ENCODE measurements at places on chromosomes 2 and 18.

DNA sequence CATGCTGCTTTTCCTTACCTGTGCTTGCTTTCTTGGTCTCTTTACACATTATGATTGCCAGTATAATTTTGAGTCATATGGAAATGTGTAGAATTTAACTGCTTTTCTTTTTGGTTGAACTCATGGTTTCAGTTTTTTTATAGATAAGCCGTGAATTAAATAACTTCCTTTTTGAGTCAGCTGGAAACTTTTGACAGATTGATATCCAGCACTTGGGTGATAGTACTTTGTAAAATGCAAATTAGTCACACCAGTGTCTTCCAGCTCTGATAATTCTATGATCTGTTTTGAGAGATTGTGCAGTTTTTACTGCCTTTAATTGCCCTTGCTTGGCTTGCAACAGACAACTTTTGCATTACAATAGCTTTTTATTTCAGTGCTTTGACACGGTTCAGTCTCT lies 86.4 kb downstream of the NCOA1 start:
- DNase-seq = no peak

- no peak for DNase-seq
Observed at GRCh38 chr2:137964066-137964858, at the start of gene HNMT. Gene HNMT, plus strand, starts transcription at chr2:137964473. Its CDS starts 19 bp downstream, at chr2:137964492.

DNA sequence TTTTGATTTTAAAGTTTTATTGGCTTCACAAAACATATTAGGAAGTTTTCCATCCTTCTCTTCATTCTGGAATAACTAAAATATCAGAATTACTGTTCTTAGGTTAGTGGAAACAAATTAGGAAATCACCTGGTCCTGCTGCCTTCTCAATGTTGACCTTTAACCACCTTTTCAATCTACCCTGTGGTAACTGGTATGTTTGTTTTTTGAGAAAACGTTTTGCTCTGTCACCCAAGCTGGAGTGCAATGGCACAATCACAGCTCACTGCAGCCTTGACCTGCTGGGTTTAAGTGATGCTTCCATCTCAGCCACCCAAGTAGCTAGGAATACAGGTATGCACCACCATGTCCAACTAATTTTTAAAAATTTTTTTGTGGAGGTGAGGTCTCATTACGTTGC lies 28.4 kb downstream of the ACYP2 start:
- no peak for DNase-seq

GRCh38 chr18:75226956-75227316 lies 16.3 kb downstream of the TSHZ1 start:
- DNase-seq = no peak

DNA sequence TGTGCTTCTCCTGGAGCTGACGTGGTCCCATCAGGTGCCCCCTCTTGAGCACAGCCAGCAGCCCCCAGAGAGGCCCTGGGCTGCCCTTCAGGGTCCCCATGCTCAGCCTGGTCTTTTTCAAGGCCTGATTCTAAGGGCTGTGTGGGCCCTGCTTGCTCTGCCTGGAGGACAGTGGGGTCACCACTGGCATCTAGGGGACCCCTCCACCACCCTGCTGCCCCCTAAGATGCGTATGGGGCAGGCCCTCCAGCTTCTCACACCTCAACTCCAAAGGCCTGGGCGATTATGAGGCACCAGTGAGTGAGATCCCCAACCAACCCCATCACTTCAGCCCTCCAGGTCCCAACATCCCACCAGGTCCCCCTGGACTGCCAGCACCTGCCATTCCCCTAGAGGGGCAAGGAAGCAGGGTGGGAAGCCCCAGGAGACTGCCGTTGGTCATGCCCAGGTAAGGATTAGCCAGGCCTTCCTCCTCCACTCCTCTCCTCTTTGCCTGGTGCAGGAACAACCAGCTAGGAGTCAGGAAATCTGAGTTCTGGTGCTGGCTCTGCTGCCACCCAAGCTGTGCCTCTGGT lies 114.4 kb downstream of the SMAD7 start:
- no peak for DNase-seq

DNA sequence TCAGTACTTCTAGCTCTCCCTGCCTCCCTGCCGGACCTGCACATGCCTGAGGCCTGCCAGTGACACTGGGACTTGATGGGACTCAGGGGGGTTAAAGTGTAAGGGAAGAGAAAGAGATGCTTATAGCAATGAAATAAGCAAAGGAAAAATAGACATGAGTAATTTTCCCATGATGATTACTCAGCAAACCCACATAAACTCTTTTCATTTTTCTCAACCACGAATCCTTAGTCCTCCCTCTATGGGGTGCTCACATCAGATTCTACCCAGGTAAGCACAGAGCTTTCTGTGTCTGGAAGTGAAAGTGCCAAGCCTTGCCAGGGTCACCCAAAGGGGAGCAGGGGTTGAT lies 44.8 kb upstream of the ANKRD62 start:
- DNase-seq = no peak

DNA sequence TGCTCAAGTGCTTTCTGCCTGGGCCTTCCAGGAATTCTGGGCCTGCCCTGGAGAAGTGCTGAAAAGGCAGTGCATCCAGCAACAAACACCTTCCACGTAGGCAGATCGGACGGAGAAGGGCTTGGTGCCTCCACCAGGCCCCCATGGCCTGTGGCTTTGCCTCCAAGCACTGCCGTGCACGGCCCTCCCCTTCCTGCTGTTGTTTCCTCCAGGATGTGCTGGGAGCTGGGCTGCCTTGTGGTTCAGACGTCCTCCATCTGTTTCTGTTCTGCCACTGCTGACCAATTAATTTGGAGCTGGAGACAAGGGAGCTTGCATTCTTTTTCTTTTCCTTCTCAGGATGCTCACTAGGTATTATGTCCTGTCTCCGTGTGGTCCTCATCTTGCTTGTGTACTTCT lies 197.0 kb downstream of the HRH4 start:
- no peak for DNase-seq

- DNase-seq = no peak
Observed at GRCh38 chr18:44741085-44741484, 60.4 kb downstream of the SETBP1 start.

DNA sequence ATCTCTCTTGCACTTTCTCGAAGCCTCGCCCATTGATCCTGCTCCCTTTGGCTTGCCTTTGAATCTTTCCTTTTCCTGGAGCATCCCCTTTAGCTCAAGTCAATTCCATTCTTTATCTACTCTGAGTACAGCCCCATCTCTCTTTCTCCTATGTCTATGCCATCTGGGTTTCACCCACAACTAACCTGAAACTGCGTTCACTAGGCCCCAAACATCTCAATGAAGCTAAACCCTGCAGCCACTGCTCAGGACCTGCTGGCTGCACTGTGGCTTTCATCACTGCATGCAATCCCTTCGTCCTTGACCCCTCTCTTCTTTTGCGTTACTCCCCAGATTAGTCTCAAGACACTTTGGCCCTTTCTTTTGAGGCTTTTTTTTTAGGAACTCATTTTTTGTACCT lies 81.6 kb upstream of the CYRIA start:
- DNase-seq = no peak

GRCh38 chr2:118979152-118979861 lies 37.3 kb downstream of the MARCO start:
- DNase-seq = no peak

GRCh38 chr2:12262681-12263436 lies 453.9 kb upstream of the TRIB2 start:
- no peak for DNase-seq

DNA sequence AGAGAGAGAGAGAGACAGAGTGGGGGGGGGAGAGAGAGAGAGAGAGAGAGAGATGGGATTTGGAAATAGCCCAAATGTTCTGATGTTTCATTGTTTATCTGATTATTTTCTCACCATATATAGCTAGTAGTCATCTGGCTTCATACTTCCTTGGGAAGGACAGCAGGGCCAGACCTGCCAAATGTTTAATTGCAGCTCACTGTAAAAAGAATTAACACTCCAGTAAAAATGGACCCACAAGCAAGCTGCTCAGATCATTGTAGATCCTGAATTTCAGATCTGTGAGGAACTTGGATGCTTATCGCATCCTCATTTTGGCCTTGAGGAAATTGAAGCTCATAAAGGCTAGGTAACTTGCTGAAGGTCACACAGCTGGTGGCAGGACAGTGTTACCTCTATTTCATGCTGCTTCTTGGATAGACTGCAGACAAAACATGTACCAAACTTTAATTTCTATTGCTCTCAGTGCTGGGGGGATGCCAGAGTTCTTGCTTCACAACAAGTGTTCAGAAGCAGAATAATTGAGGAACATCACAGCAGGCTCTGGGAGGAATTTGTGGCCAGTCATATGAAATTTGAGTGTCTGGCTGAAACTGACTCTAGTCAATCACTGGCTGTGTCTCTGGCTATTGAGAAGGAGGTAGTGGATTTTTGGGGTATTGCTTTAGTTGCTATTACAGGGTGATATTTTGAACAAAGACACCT lies 223.5 kb downstream of the PIK3C3 start:
- DNase-seq = no peak

- no peak for DNase-seq
Observed at GRCh38 chr2:70670626-70671025, 97.4 kb downstream of the ADD2 start.

- DNase-seq = no peak
Observed at GRCh38 chr2:231425291-231425810, 29.8 kb downstream of the B3GNT7 start.

DNA sequence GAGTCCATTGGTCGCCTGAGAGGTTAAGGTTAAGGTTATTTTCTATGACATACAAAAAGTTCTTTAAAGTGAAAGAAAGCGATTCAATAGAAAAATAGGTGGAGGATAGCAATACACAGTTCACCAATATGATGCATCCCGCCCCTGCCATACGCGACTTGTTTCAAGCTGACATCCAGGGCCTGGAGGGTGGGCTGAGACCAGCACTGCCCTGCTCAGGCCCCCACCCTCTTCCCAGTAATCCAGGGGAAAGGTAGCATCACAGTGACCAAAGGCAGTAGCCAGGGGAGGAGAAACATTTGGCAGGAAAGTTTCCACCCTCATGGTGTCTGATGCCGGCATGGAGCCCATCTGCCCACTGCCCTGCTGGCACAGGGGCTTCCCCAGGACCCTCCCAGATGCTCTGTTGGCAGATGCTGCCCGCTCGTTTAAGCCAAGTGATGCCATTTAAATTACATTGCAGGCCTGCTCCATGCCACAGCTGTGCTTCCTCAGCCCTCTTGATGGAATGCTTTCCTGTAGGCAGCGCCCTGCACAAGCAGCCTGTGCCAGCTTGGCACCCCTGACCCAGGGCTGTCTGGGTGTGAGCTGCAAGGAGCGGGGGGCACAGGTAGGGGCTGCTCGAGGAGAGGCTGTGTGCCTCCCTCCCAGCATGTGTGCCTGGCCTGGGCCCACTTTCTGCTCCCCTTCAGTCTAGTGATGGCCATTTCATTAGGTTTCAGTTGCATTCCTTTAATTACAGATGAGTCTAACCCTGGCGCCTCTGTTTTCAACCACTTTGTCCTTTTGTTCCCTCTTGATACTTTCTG lies 10.7 kb upstream of the ANO7 start:
- no peak for DNase-seq

DNA sequence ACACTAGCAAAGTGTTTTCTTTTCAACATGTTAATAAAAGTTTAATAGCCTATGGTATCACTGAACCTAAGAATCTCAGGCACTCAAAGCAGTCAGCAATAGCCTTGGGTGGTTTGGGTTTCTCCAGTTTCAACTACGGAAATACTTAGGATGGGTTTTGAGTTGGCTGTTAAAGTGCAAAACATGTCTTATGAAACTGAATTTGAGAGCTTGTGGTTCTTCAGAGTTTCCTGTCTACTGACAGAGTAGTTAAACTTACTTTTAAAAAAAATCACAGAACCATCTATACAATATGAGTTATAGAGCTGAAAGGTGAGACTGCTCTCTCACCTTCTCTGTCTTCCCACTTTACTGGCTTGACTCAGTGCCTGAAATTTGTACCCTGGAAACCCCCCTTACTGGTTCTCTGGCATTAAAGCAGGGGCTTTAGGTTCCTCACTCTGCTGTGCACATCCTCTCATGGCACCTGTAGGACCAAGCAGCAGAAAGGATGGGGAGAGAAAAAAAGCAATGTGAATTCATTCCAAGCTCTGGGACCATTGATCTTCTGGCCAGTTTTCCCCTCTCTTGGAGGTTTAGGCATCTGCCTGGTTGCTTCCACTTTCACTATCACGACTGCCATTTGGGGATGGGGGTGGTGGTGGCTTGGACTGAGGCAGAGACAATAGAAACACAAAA lies 18.1 kb downstream of the CCDC141 start:
- DNase-seq = peak; percentile 29

DNA sequence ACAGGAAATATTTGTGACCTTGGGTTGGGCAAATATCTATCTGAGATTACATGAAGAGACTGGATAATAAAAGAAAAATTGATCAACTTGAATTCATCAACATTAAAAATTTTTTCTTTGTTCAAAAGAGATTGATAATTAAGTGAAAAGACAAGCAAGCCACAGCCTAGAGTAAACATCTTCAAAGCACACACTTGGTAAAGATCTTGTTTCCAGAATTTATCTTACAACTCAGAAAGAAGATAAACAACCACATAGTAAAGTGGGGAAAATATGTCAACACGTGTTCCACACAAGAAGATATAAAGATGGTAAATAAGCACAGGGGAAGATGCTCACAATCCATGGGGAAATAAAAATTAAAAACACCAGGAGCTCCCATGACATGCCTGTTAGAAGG lies 195.9 kb downstream of the SOX11 start:
- DNase-seq = no peak

- no peak for DNase-seq
Observed at GRCh38 chr2:88024509-88024908, 8.2 kb upstream of the RNU2-63P start.

- no peak for DNase-seq
Observed at GRCh38 chr2:164014068-164014731, 278.4 kb upstream of the FIGN start.

DNA sequence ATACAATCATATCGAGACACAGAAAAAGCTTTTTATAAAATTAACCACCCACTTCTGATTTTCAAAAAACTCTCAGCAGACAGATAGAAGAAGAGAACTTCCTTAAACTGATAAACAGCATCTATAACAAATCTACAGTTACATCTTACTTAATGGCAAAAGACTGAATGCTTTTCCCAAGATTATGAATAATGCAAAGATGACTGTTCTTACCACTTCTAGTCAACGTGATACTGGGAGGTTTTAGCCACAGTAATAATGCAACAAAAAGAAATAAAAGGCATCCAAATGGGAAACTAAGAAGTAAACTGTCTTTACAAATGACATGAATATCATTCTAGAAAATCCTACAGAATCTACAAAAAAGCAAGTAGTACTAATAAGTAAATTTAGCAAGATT lies 58.0 kb upstream of the TMEM247 start:
- no peak for DNase-seq

- no peak for DNase-seq
Observed at GRCh38 chr2:11393711-11394236, 49.3 kb upstream of the ROCK2 start.

DNA sequence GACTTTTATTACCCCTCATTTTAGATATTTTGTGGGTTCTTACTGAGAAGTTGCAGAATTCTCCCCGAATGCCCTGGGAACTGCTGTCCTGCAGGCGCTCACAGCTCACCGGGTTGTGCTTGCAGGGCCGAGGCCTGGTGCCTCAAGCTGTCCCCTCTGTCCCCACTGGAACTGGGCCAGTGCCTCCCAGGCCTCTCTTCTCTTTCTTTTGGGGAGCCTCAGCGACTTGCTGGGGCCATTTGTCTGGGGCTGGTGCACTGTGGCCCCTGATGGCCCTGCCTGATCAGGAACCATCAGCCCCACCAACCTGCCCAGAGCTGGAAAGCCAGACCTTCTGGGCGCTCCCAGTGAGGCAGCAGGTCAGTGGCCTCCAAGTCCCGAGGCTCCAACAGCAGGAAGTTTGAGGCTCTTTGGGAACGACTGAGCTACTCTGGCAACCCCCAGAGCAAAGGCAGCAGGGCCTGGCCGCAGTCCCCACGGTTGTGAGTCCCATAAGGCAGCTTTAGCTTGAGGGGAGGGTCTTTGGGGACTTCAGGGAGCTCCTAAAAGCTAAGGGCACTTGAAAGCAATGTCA lies 14.7 kb upstream of the NEU4 start:
- no peak for DNase-seq
